ENCODE measurements at places on chromosomes 11 and 22. TPM values are rescaled to one million over a fixed set of nuclear protein-coding genes. Genes with fewer than 3 reads are reported as not detected.

DNA sequence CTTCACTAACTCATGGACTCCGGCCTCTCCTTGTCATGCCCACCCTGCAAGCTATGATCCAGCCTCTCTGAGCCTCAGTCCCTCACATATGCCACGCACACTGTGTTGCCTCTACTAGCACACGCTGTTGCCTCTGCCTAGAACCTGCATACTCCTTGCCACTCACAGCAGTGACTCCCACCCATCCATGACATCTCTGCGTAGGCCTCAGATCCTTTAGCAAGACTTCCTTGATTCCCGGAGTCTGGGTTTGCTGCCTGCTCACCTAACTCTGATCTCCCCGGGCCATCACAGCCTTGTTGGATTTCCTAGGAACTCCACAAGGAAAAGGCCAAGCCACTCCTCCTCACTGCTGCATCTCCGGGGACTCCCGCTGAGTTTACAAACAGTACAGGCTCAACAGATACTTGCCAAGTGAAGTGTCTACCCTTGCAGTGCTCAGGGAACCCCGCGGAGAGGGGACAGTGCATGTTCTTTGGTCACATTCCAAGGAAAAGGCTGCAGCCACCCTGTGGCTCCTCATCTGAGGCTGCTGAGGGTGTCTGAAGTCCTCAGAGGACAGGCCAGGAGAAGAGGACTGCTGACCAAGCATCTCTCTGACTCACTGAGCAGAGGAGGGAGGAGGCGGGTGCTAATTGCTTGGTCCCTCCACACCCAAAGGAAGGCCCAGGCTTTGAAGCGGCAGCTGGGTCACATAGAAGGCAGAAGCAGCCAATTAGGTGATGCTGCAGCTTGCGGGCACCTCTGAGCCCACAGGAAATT lies 42.4 kb upstream of the NAV2 start:
- DNase-seq = no peak

GRCh38 chr11:106959800-106960199 lies 58.5 kb downstream of the GUCY1A2 start:
- no peak for DNase-seq

Gene ADAMTS8
- total RNA-seq = not detected

DNA sequence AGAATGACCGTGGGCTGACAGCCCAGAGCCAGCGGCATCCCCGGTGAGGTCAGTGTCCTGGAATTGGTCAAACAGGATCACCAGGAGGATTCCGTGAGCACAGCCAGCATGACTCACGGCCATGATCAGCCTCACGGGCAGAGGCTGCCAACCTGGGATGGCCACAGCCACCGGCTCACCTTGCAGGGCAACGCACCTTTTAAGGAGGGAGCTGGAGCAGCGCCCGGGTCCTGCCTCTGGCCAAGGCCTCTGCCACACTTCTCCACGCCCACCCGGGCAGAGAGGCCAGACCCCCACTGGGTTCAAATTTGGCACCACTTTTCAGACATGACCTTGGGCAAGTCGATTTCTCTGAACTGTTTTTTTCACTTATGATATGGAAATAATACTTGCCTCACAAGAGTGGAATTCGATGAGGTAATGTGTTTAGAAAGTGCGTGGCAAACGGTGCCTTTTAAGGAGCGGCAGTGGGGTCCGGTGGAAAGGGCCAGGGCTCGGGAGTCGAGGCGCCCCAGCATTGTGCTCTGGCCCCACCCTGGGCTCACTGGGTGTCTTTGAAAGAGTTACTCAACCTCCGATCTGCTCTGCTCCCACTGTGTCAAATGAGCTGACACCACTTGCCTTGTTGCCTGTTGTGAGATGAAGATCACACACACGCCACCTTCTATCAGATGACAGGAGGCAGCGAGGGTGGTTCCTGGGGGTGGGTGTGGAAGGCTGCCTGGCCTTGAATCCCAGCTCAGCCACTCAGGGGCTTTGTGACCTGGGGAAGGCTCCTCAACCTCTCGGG lies 16.0 kb downstream of the TXN2 start:
- DNase-seq = peak; percentile 81

DNA sequence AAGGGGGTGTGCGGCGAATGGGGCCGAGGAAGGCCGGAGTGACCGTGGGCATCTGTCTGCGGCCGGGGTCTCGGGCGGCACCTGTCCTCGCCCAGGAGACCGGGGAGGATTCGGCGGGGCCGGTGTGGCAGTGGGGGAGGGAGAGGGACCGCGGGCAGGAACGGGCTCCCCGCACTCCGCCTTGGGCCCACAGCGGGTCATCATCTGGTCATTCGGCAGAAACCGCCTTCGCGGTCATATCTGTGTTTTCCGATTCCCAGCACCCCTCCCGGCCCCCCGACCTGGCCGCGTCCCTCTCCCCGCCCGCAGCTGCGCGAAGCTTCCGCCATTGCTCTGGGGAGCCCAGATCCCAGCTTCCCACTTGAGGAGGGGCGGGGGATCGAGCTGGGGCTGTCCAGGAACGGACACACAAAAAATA lies 824 bp upstream of the CBX6 start:
- DNase-seq = no peak

DNA sequence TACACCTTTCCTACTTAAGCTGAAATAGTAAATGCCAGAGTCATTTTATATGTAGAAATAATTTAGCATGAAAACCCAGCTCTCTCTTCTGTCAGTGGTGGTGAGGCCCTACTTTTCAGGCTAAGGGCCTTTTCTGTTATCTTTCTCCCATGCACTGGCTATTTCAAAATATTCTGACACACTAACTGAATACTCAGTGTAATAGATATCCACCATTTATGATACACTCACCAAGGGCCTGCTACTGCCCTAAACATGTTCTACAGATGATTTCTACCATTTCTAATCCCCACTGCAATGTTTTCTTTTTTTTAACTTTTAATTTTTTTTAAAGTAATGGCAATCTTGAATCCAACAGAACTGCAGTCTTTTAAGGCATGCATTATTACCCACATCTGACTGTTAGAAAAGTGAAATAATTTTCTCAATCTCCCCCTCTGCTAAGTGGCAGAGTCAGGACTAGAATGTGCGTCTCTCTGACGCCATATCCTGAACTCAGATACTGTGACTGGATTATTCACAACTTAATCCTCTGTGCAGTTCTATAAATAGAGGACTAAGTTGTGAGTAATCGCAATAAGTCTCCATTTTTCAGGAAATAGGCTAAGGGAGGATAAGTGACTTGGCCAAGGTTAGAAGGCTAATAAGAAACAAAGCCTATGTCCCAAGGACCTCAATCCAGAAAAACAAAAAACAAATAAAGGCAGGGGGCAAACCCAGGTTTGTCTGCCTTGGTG lies 44.0 kb downstream of the GRAMD1B start:
- DNase-seq = no peak

Gene GRIA4
- not detected for total RNA-seq

All from HT-29 (cell line).